ENCODE measurements at places on chromosomes 12 and 14.

DNA sequence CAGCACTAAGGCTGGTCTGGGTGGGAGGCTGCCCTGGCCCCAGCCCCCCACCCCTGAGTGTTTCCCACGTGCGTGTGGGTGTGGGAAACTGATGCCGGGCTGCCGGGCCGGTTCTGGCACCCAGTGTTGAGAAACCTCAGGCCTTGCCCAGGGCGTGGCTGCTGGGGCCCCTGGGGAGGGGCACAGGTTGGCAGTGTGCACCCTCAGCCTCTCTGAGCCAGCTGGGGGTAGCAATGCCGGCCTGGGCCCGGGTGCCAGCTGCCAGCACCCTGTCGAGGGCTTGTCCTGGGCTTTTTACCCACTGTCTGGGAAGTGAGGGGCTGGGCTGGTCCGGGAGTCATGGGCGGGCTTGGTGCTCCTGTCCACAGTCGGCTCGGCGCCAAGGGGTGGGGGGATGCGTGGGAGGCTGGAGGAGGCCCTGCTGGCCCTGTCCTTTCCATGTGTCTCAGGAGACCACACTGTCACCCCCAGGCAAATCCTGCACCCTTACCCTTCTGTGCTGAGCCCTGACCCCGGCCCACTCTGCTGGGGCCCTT, 15.7 kb downstream of the ASPG start:
- no peak for DNase-seq

DNA sequence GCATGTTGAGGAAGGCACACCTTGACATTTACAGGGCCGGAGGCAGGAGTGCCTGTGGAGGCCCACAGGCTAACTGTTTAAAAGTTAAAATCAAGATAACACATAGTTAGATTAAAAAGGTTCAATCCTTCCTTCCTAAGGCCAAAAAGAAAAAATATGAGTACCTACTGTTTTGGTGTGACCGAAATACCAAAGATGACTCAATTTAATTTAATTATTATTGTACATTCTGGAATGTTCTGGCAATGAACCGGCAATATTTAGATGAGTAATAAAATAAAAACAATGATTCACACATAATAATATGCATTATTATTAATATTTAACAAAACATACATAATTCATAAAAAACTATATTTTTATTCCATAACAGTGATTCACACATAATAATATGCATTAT, 136.8 kb upstream of the NTF3 start:
- DNase-seq = no peak

GRCh38 chr14:86027144-86027543, 497.2 kb downstream of the FLRT2 start:
- no peak for DNase-seq

- DNase-seq = no peak
Observed at GRCh38 chr12:89712706-89713105, 4.1 kb upstream of the ATP2B1 start.

GRCh38 chr12:6751767-6752166, 1.2 kb downstream of the MLF2 start:
- DNase-seq = no peak

GRCh38 chr14:105617201-105617777, 90.9 kb downstream of the TMEM121 start:
- DNase-seq = no peak

DNA sequence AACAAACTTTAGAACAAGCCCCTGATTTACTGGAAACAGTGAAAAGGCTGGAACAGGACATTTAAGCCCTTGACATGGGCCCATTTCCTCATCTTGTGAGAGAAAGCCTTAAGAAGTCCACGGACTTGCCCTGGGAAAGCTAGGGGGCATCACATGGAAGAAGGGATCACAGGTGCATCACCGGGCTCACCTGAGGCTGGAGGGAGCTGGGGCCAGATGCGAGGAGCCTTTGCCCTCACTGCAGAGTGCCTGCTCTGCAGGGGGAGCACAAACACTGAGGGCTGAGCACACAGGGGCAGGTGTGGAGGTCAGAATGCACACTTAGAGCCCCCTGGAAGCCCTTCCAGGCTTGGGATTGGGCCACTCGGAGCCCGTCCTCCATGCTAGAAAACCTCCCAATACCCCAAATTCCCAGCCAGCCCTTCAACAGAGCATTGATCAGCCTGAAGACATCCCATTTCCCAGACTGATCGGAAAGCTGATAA, 5.2 kb upstream of the KRT1 start:
- DNase-seq = no peak

GRCh38 chr12:45235087-45236025, 19.5 kb downstream of the ANO6 start:
- DNase-seq = no peak

DNA sequence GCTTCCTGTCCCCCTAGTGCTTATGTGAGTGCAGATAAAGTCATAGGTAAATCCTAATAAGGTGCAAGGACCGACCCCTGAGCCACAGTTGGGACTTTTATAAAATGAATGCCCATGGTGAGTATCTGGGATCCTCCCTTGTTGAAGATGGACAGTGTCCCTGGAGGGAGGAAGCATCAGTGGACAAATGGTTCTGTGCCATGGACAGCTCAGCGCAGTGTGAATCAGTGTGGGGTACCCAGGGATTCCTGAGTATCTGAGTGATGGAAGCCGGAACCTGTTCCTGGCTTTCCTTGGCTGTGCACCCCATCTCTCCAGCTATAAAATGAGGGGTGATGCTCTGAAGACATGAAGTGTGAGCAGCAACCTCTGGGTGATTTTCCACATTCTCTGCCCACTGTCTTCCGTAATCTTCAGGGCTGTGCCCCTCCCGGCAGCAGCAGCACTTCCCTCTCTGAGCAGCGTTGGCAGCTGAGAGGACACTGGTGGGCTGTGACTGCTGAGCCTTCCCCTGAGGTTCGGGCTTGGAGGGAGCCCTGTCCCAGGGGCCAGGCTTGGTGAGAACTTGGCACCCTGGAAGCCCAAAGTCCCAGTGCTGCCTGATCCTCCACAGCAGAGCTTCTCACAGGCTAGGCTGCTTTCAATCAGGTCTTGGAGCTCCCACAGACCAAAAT, 25.0 kb downstream of the VCPKMT start:
- DNase-seq = no peak

- no peak for DNase-seq
Observed at GRCh38 chr12:12909995-12910420, 18.6 kb downstream of the GPRC5A start.

GRCh38 chr12:101781834-101782233, 42.6 kb upstream of the SYCP3 start:
- no peak for DNase-seq

DNA sequence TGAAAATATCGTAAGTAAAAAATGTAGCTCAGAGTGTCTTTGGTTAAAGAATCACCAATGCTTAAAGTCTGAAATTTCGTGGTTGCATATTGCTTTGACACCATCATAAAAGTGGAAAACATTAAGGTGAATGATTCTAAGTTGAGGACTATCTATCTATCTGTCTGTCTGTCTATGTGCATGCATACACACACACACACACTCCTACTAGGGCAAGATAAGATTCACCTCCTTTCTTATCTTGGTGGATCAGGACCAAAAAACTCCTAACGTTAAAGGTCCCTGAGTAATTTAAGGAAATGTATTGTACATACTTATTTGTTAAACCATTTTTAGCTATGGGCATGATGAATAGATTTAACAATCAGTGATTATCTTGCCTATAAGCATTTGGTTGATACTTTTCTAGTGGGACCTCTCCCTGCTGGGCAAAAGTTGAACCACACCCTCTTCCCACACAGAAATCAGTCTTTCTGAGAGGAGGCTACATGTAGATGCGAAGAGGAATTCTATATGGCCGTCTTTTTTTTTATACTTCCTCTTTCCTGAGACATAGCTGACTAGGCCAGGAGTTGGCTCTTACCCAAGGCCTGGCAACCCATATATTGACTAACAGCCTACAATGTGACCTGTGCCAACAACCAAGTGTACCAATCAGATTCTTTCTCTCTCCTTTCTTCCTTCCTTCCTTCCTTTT, 19.3 kb upstream of the LLPH start:
- no peak for DNase-seq

- no peak for DNase-seq
Observed at GRCh38 chr14:45222485-45223262, 30.3 kb downstream of the MIS18BP1 start.
